ENCODE measurements at places on chromosomes 7 and 10. TPM values are rescaled to one million over a fixed set of nuclear protein-coding genes. Genes with fewer than 3 reads are reported as not detected.

The DDX50 gene
- 49.1 TPM for total RNA-seq

The XRCC2 gene
- total RNA-seq, result 9.4 TPM

The ZWINT gene
- 53.2 TPM for total RNA-seq

The GPR37 gene
- total RNA-seq, result 3.8 TPM

The ABCA13 gene
- not detected for total RNA-seq

The CALML3 gene
- not detected for total RNA-seq

The C10orf62 gene
- total RNA-seq, result 0.12 TPM

The FOXI2 gene
- total RNA-seq, result not detected

The TMEM236 gene
- total RNA-seq, result 0.17 TPM

The CALHM1 gene
- total RNA-seq, result not detected

Measured in NCI-H460 (cell line).